ENCODE measurements at places on chromosomes 3 and 15.

GRCh38 chr15:98384328-98385029 lies 263.9 kb upstream of the IGF1R start:
- no peak for DNase-seq

GRCh38 chr3:38519651-38520050 lies 23.5 kb downstream of the EXOG start:
- no peak for DNase-seq

DNA sequence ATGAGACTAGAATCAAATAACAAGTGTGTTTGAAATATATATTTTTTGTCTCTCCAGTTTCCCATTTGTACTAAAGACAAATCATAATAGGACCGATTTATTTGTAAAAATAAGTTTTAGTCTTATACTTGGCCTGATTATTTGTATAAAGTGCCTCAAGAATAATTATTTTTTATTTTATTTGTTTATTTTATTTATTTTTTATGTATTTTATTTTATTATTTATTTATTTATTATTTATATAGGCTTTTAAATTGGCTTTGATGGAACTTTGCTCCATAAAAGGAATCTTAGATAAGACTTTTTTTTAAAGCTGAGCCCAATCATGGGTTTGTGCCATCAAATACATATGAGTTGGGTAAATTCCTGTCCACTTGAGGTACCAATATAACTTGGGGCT lies 22.2 kb upstream of the ZNF80 start:
- no peak for DNase-seq

- DNase-seq = no peak
Measured at GRCh38 chr3:97037294-97037943, 223.0 kb downstream of the EPHA6 start.

- peak; percentile 32 for DNase-seq
Measured at GRCh38 chr15:70348226-70348543, 250.5 kb upstream of the TLE3 start.

DNA sequence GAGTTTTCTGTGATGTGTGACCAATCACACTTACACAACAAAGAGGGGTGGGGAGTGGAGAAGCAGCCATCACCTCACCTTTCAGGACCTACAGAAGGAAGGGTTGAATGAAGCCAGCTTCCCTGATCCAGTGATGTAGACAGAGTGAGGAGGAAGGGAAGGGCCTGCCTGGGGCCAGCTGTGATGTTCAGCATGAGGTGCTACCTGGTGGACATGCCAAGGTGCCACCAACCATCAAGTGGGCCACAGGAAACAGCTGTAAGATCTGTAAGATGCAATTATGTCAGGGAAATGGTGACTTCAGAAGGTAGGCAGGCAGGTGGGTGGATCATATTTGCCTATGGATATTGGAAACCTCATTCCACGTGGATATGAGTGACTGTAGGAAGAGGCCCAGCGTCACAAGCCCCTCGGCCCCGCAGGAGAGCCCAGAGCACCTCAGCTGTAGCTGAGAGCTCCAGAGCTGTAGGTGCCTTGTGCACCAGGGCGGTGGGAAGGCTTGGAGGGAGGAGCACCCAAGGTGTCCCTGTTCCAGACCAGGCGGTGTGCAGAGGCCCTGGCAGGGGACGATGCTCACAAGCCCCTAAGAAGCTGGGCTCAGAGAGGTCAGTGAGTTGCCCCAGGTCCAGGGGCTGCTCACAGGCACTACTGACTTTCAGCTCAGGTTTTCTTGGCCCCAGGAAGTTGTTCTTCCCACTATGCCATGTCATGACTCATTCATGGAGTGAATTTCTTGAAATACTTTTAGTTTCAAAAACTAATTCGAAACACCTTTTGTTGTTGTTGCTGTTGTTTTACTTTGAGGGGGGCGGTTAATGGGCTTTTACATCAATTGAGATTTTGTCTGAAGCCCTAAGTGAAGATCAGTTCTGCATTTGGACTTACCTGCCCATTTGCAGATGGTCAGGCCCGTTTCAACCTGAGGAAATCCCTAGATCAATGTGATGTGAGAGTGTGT lies 94.2 kb upstream of the ALDH1A3 start:
- no peak for DNase-seq

GRCh38 chr15:31236184-31237042 lies 90.2 kb upstream of the KLF13 start:
- DNase-seq = peak; percentile 93

DNA sequence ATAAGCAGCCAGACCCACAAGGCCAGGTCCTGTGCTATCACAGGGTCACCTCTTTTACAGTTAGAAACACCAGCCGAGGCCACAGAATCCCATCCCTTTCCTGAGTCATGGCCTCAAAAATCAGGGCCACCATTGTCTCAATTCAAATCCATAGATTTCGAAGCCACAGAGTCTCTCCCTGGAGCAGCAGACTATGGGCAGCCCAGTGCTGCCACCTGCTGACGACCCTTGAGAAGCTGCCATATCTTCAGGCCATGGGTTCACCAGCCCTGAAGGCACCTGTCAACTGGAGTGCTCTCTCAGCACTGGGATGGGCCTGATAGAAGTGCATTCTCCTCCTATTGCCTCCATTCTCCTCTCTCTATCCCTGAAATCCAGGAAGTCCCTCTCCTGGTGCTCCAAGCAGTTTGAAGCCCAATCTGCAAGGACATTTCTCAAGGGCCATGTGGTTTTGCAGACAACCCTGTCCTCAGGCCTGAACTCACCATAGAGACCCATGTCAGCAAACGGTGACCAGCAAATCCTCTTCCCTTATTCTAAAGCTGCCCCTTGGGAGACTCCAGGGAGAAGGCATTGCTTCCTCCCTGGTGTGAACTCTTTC lies 39.6 kb downstream of the TGM4 start:
- peak; percentile 36 for DNase-seq

DNA sequence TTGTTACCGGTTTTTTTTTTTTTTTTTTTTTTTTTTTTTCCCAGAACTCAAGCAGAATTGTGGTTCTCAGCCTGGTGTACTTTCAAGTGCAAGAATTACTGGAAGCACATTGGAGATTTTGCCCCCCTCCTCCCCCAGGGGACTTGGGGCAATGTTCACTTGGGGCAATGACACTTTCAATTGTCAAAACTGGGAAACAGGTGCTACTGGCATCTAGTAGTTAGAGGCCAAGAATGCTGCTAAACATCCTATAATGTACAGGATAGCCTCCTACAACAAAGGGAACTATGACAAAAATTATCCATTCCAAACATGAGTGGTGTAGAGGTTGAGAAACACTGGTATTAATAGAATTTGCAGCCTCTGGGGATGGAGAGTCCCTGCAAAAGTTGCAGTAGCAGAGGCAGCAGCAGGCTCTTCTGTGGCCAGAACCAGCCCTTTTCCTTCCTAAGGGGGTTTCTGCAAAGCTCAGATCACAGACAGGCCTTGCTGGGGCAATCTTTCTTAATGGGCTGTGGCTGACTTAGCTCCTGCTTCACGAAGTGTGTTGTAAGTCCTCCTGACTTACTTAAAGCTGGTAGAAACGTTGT lies 144.3 kb upstream of the MRPS22 start:
- DNase-seq = no peak

DNA sequence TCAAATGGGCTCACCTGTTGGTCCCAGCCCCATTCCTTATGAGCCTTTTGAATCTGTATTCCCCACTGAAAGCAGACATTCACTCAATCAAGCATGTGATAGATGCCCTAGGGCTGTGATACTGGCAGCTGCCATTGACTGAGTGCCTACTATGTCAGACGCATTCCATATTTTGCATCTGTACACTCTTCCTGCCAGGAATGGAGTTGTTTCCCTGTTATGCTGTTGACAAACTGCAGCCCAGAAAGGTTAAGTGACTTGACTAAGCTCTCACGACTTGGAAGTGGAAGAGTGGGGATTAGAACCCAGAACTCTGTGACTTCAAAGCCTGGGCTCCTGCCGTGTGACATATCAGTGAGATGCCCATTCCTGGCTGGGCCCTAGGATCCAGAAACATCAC lies 211.4 kb downstream of the RPLP1 start:
- no peak for DNase-seq

DNA sequence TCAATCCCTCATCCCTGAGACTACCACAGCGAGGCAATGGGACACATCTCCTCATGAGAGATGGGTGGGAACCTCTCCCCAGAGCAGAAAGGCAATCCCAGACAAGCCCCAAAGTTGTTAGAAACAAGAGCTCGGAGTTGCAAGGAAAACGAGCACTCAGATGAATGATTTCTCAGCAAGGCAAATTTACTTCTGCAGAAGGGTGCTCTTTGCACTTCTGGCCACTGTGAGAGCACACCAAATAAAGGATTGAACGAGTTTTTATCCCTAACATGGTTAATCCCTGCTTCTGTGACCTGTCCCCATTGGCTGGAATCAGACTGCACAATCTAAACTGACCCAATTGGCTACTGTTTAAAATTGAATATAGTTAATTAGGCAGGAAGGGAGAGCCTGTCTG lies 339.1 kb upstream of the POU1F1 start:
- no peak for DNase-seq

GRCh38 chr3:11593318-11594034 lies 50.2 kb downstream of the VGLL4 start:
- no peak for DNase-seq

DNA sequence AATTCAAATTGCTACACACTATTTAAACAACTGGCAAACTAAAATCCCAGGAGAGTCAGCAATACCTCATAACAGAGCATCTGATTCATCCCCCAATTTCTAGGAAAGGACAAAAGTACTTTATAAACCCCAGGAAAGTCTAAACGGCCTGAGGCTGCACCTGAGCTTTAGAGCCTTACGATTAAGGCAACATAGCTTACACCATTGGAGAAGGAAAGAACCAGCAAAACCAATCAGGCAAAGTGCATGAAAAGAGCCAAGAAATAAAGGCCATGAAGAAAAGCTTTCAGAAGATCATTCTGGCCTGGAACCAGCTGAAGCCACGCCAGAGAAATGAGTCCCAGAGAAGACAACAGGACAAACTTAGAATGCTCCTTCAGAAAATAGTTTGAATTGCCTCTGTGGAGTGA lies 48.1 kb downstream of the PTPN9 start:
- no peak for DNase-seq

GRCh38 chr15:70101459-70102113 lies 3.9 kb upstream of the TLE3 start:
- DNase-seq = peak; percentile 86

GRCh38 chr3:197811343-197811742 lies 20.3 kb downstream of the LRCH3 start:
- no peak for DNase-seq

GRCh38 chr3:56633181-56633580 lies 49.9 kb downstream of the TASOR start:
- no peak for DNase-seq

Data from NCI-H1092 treated with DMSO at 0.1 percent for 48 hours (cell line).